ENCODE measurements at places on chromosomes 16 and 17. TPM values are rescaled to one million over a fixed set of nuclear protein-coding genes. Genes with fewer than 3 reads are reported as not detected.

LDHD gene
- 0.68 TPM for total RNA-seq

WDR59 gene
- 12.6 TPM for total RNA-seq

SDR42E2 gene
- total RNA-seq: not detected

ZNF629 gene
- total RNA-seq: 12.6 TPM

DNASE1L2 gene
- 0.34 TPM for total RNA-seq

SYT17 gene
- total RNA-seq: 0.34 TPM

CLEC10A gene
- not detected for total RNA-seq

ADGRG3 gene
- total RNA-seq: not detected

PLCG2 gene
- total RNA-seq: 10.6 TPM

CCL8 gene
- total RNA-seq: not detected

EXOC7 gene
- total RNA-seq: 66.5 TPM

LRRC36 gene
- not detected for total RNA-seq

GAS2L2 gene
- 0.07 TPM for total RNA-seq

GCGR gene
- not detected for total RNA-seq

IL17C gene
- total RNA-seq: not detected

PRR35 gene
- total RNA-seq: under 0.01 TPM

ZFPM1 gene
- total RNA-seq: 1.7 TPM

SEPTIN1 gene
- 0.07 TPM for total RNA-seq

BCL6B gene
- total RNA-seq: not detected

DOC2A gene
- not detected for total RNA-seq

NPIPA8 gene
- not detected for total RNA-seq

CFAP119 gene
- total RNA-seq: 0.28 TPM

PGAP3 gene
- total RNA-seq: 8.2 TPM

CDH1 gene
- total RNA-seq: 526 TPM

TTLL6 gene
- total RNA-seq: not detected

PPP1R9B gene
- total RNA-seq: 41.1 TPM

CD300E gene
- not detected for total RNA-seq

C16orf92 gene
- total RNA-seq: not detected

KRTAP4-1 gene
- total RNA-seq: not detected

PCGF2 gene
- 2.4 TPM for total RNA-seq

MED13 gene
- 75.0 TPM for total RNA-seq

SPATA33 gene
- 1.4 TPM for total RNA-seq

KIF2B gene
- not detected for total RNA-seq

PHLPP2 gene
- 5.1 TPM for total RNA-seq

TBC1D3E gene
- not detected for total RNA-seq

FN3K gene
- total RNA-seq: 13.8 TPM

CHD9NB gene
- 1.1 TPM for total RNA-seq

SNAI3 gene
- total RNA-seq: not detected

ZFP3 gene
- total RNA-seq: 1.6 TPM

MVD gene
- total RNA-seq: 42.0 TPM

RAMP2 gene
- not detected for total RNA-seq

TMEM204 gene
- 0.28 TPM for total RNA-seq

SSTR5 gene
- total RNA-seq: not detected

SLC16A3 gene
- 94.0 TPM for total RNA-seq

ENKD1 gene
- total RNA-seq: 17.4 TPM

PMFBP1 gene
- total RNA-seq: 0.68 TPM

ZP2 gene
- total RNA-seq: not detected

CLEC19A gene
- total RNA-seq: not detected

Data from nasal cavity respiratory epithelium epithelial cell of viscerocranial mucosa (primary cell).